ENCODE measurements at places on chromosomes 1 and 21.

GRCh38 chr1:2856676-2857375 is 55.3 kb upstream of the TTC34 start:
- DNase-seq: no peak

DNA sequence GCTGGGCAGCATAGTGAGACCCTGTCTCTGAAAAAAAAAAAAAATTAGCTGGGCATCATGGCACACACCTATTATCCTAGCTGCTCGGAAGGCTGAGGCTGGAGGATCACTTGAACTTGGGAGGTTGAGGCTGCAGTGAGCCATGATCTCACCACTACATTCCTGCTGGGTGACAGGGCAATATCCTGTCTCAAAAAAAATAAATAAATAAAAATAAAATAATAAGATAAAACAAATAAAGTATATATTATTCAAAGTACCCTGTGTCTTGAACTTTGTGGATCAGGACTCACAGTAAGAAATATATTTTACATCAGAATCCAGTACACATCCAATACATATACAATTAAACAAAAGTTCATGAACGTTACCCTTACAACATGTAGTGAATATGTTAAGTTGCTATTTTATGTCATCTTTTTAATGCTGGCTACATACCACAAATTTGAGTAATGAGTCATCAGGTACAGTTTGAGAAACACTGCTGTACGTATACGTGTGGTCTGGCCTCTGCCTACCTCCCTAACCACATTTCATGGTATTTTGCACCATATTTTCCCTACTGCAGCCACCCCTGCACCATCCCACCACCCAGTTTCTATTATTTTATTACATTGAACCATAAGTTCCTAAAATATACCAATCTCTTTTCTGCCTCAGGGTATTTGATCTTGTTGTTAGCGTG is 4.4 kb downstream of the NME7 start:
- DNase-seq: no peak

- no peak for DNase-seq
These were observed 76.1 kb upstream of the KIAA0040 start for GRCh38 chr1:175268720-175269119.

DNA sequence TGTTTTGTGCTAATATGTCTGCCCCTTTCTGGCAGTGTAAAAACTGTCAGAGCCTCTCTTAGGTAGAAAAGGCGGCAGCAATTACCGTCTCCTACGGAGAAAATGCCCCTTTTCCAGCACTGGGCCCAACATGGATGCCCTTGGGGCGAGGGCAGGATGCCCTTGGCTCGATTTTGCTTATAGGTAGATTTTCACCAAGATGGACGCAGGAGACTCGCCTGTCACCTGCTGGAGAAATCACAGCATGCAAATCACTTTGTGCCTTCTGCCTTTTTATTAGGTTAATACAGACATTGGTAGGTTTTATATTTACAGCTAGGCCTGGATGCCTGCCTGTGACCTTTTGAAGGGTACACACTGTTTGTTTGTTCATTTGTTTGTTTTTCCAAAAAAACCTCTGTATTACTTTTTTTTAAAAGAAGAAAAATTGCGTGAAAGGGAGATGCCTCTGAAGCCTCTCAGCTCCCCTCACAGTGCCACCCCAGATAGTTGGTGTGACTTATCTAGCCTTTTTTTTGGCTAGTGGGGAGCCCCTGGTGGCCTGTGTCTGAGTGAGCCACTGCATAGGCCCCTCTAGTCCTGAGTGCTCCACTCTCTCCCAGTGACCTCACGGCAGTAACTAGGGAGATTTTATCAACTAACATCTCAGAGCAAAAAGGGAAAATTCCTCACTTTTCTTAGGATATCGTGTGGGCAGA is 2.5 kb downstream of the ATP1B1 start:
- DNase-seq: peak; percentile 40

- no peak for DNase-seq
These were observed 149.7 kb downstream of the TGFBR3 start for GRCh38 chr1:91736146-91736714.

DNA sequence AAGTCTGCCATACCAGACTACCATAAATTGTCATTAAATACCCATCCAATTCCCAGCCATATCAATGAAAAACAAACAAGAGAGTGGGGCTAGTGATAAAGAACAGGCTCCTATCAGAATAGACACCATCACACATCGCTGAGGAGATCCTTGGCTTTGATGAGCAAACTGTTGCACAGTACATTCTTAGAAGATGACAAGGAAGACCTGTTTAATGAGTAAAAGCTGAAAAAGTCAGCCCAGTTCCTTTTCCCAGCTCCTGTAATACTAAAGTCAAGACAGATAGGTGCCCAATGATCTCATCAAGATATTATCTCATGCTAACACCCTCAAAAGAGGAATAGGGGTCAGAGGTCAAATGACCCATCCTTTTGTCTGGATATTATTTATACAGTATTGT is 164.5 kb upstream of the COA6 start:
- DNase-seq: no peak

- DNase-seq: no peak
These were observed 90.1 kb upstream of the SLC25A33 start for GRCh38 chr1:9449110-9449627.

DNA sequence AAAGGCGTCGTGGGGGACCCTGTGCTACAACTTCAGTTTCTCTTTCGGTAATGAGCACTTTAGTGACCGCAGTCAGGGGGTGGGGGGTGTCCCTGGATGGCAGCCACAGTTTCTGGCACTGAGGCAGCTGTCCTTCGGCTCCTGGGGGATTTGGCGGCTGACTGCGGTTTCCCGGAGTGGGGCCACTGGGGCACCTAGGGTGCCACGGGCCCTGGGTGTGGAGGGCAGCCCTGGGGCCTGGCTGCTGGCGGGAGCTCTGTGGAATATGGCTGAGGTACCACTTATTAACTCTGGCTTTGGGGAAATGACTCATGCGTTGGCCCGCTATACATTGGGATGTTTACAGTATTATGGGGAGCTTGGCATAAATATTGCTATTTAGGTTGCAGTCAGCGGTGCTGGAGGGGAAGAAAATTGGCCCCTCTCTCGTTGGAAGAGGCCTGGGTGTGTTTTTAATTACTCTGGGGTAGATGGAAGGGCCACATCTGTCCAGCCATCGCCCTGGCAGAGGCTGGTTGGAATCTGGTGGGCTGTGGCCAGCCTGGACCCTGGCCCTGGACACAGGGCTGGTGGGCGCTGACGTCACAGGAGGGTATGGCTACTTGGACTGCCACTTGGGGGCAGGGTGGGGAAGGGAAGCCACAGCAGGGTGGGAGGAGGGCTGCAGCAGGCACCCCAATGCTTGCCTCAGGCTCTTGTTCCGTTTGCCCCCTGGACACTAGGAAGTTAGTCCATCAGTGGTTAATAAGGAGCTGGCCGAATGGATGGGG is 2.0 kb downstream of the EPHB2 start:
- no peak for DNase-seq

- DNase-seq: no peak
These were observed 23.1 kb downstream of the CD53 start for GRCh38 chr1:110896090-110896489.

GRCh38 chr21:41726970-41727783 is 39.7 kb downstream of the RIPK4 start:
- DNase-seq: no peak

DNA sequence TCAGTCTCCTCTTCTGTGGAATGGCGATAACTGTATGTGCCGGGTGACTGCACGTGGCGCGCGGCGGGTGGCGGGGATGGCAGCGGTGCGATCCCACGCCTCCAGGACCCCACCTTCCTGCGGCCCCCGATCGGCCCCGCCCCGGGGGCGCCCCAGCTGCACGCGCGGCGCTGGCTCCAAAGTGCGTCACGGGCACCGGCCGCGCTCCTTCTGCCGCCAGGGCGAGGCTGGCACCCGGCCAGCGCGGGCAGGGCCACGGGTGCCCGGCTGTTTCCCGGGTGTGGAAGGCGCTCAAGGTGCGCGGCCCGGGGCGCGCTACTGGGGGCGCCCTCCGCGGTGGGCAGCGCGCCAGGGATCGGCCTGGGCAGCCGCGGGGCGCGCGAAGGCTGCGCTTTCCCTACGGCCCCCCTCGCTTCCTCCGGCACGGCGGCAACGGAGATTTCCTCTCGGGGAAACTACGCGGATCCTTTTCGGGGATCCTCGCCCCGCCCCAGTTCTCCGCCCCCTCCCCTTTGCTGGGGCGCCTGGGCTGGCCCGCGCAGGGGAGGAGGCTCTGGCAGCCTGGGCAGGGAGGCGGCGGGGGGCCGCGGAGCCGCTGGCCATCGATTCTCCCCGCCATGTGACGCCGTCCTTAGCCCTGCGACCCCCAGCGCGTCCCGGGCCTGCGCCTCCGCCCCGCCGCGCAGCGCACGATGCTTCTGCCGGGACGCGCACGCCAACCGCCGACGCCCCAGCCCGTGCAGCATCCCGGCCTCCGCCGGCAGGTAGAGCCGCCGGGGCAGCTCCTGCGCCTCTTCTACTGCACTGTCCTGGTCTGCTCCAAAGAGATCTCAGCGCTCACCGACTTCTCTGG is at the start of gene EVA1C:
TSS of gene EVA1C (plus strand) at position 545 of the 853 bp plus-strand sequence. CDS start at position 693, 148 bp downstream.
- DNase-seq: peak; percentile 64

GRCh38 chr1:183553764-183554163 is 36.5 kb downstream of the NCF2 start:
- DNase-seq: no peak

GRCh38 chr1:152919071-152919470 is 10.7 kb downstream of the IVL start:
- DNase-seq: no peak

DNA sequence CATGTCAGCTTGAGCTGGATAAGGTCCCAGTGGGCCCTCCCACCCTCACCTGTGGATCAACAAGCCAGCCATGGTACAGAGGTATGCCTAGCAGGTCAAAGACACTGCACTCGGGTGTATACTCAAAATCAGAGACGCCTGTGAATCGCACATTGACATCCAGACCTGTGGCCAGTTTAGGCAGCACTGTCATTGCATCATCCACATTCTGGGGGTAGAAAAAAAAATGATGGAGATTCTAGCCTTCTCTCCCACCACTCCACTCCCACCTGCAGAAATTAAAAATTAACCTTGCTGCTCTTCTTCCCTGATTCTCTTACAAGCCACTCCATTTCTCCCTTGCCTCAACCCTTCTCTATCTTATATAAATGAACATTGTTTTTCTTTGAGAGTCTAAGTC is 6.3 kb downstream of the MINDY1 start:
- DNase-seq: no peak

DNA sequence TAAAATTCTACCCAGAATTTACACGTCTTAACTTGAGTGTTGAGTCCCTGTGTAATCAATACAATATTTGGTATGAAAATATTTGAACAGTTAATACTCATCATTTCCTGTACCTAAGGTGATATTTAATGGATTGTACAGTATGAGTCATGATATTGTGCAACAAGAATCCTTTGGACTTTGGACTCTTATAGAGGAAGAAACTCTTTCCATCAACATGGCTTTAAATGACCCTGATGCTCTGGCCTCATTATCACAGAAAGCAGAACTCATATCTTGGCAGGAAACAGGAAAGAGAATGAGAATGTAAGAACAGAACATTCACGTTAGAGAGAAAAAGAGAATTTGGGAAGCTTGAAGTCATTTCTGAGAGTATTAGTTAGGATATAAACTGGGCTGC is 168.8 kb upstream of the B3GALT2 start:
- DNase-seq: no peak

GRCh38 chr1:57966751-57967406 is 543.0 kb upstream of the DAB1 start:
- DNase-seq: no peak

- DNase-seq: peak; percentile 86
These were observed 64.2 kb downstream of the SERINC2 start for GRCh38 chr1:31476891-31477846.

- no peak for DNase-seq
These were observed 1.8 kb downstream of the ADGRB2 start for GRCh38 chr1:31762323-31762722.

GRCh38 chr1:33143176-33143575 is 38.7 kb downstream of the TRIM62 start:
- DNase-seq: no peak

- no peak for DNase-seq
These were observed 15.7 kb upstream of the SLC44A3 start for GRCh38 chr1:94804442-94804837.

GRCh38 chr1:54342742-54343687 is 63.2 kb downstream of the SSBP3 start:
- DNase-seq: no peak

GRCh38 chr1:210360852-210361477 is 32.3 kb downstream of the HHAT start:
- peak; percentile 4 for DNase-seq

GRCh38 chr1:100502052-100502792 is 35.7 kb upstream of the GPR88 start:
- DNase-seq: peak; percentile 92

DNA sequence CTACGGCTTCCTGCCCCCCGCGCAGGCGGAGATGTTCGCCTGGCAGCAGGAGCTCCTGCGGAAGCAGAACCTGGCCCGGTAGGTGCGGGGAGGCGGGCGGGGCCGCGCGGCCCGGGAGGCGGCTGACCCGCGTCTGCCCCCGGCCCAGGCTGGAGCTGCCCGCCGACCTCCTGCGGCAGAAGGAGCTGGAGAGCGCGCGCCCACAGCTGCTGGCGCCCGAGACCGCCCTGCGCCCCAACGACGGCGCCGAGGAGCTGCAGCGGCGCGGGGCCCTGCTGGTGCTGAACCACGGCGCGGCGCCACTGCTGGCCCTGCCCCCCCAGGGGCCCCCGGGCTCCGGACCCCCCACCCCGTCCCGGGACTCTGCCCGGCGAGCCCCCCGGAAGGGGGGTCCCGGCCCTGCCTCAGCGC is 16.6 kb downstream of the NOC2L start:
- DNase-seq: no peak

- DNase-seq: no peak
These were observed 125.7 kb downstream of the FMN2 start for GRCh38 chr1:240217403-240217802.

DNA sequence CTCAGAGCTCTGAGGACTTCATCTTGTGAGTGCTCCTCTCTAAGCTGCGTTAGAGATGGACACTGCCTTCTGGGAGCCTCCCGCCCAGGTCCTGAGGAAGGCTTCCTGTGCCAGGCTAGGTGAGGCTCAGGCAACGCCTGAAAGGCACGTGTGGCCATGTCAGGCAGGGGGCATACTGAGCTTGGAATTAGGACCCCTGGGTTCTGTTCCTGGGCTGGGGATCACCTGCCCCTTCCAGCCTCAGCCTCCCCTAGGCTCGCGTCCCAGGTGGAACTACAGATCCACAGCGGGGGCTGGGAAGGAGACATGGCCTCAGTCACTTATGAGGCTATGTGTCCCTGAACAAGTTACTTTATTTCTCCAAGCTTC is 10.0 kb upstream of the ASCL5 start:
- DNase-seq: no peak

DNA sequence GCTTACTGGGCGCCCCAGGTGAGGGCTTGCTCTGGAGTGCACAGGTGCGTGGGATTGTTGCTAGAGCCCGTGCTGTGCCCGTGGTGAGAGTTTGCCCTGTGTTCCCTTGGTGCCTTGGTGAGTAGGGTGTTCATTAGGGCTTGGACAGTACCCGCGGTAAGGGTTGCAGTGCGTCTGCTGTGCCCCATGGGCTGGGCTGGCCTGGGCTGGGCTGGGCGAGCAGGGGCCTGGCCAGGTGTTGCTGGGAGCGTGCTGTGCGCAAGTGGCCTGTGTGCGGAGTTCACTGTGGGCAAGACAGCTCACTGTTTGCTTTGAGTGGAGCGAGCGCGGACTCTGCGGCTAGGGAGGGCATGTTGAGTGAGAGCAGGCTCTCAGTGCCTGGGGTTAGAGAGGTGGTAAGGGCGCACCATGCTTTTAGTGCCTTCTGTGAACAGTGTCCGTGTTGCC is 725 bp downstream of the CR1L start:
- DNase-seq: no peak

Data from NCI-H345 (cell line).